Smooth muscle cell of trachea (primary cell): ENCODE measurements at places on chromosomes 6 and 20. TPM values are rescaled to one million over a fixed set of nuclear protein-coding genes. Genes with fewer than 3 reads are reported as not detected.

Gene TBXT
- not detected in 2 replicates for total RNA-seq

Gene C20orf173
- not detected in 2 replicates for total RNA-seq

Gene LMBRD1
- 23.0 and 33.2 TPM in 2 replicates for total RNA-seq

Gene CD24
- total RNA-seq, result 0.33 and 1.9 TPM in 2 replicates

Gene DDAH2
- 93.8 and 161 TPM in 2 replicates for total RNA-seq

Gene PRR18
- not detected in 2 replicates for total RNA-seq

Gene BTBD3
- total RNA-seq, result 33.9 and 47.6 TPM in 2 replicates

Gene DDO
- 0.29 and 0.66 TPM in 2 replicates for total RNA-seq

Gene SPAG4
- total RNA-seq, result 11.2 and 13.1 TPM in 2 replicates

Gene GHRH
- total RNA-seq, result not detected in 2 replicates

Gene TNNC2
- total RNA-seq, result 1.0 and 2.2 TPM in 2 replicates

Gene HLA-C
- 318 and 398 TPM in 2 replicates for total RNA-seq

Gene RBBP8NL
- total RNA-seq, result not detected in 2 replicates

Gene EDN1
- 0.33 and 0.87 TPM in 2 replicates for total RNA-seq

Gene BICRAL
- 6.3 and 6.8 TPM in 2 replicates for total RNA-seq

Gene ZSCAN31
- total RNA-seq, result 38.3 and 47.6 TPM in 2 replicates

Gene RAB44
- under 0.01 TPM in 2 replicates for total RNA-seq

Gene POPDC3
- total RNA-seq, result 14.3 and 22.5 TPM in 2 replicates

Gene OR2B6
- not detected in 2 replicates for total RNA-seq
